ENCODE measurements at places on chromosomes 5 and 9.

GRCh38 chr5:88964831-88965230, 81.8 kb upstream of the MEF2C start:
- no peak for DNase-seq

DNA sequence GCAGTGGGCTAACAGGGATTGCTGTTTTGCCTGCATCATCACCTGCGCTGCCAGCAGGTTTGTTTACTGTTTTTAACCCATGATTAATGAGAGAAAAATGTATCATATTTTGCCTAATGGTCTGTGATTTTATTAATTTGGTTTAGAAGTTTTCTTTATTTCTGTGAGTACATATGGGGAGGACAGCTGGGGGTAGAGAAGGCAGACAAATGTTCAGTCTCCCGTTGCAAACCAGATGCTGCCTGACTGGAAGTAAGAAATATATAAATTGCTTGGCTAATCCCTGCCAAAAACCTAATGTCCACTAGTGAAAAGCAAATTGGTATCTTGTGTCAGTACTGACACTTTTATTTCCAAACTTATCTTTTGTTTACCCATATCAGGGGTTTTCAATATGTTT, 1766.1 kb upstream of the C9orf72 start:
- DNase-seq, result no peak

DNA sequence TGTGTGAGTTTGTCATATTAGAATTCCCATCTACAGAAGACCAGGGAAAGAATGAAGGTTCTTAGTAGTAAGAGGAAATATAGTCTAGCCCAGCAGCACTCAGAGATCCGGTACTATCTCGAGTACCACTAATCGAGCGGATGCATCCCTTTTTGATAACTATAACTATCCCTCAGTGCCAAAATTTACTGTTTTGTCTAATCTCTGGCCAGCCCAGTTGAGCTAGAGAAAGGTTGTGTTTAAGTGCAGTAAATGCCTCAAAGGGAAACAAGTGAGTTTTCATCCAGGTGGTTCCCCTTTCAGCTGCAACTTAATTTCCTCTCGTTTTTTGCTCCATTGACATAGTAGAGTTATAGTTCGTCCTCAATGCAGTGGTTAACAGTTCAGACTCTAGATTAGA, 146.7 kb downstream of the GPBP1 start:
- no peak for DNase-seq

DNA sequence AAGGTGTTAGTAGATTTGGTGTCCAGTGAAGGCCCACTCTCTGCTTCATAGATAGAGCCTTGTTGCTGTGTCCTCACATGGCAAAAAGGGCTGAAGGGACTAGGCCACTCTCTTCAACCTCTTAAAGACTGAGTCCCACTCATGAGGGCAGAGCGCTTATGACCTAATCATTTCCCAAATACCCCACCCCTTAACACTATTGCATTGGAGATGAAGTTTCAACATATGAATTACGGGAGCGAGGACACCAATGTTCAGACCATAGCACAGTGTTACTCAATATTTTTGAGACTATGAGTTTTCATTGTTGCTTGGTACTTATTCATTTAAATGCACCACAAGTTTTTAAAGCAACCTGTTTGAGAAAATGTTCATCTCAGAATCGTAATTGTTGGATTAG, 8.8 kb upstream of the OTULINL start:
- DNase-seq, result no peak

GRCh38 chr5:129322968-129323367, 137.1 kb upstream of the ADAMTS19 start:
- no peak for DNase-seq

GRCh38 chr5:60435808-60436207, 264.2 kb downstream of the DEPDC1B start:
- no peak for DNase-seq

DNA sequence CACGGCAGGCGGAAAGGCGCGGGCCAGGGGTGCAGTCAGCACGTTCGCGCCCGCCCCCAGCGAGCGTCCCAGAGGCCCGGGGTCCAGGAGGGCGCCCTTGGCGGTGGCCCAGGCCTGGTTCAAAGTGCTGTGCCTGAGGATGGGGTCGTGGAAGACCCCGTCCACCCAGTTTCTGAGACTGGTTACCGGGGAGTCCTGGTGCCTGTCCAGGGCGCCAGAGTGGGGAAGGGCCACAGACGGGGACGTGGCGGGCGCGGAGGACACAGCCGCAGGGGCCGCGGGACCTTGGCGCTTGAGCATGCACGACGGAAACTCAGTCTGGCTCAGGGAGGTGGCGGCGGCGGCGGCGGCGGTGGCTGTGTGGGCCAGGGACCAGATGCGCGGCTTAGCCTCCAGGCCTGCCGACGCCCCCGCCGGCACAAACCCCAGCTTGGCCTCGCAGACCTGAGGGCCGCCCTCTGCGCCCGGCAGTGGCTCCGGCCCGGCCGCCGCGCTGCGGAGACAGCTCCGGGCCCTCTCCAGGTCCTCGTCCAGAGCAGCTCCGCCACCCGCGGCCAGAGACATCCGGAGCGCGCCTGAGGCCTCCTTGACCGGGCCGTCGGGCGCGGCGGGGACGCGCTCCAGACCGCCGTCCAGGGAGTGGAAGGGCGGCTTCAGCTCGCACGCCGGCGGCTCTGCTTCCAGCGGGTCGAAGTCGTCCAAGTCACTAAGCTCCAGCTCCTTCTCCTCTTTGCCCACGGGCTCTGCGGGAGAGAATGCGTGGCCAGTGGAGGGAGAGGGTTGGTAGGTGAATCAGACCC, 4.5 kb downstream of the IRX4 start:
- DNase-seq, result no peak

DNA sequence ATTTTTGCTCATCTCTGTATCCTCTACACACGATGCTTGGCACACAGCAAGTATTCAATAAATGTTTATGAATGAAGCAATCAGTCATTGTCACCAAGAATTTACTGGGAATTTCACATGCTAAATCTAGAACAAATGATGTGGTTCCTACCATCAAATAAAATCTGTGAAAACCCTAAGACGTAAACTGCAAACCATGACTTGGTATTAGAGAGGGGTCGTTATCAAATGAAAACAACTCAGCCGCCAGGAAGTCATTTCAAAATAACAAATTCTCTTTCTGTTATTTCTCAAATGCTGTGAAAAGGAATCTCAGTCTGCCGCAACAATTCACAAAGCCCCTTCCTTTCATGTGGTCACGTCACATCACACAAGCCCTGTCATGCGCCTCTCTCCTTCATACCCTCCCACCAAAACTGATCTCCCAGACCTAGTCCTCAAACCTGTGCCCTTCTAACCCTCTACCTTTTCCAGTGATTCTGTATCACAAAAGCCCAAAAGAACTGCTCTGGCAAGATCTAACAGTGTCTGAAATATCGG, 173.6 kb downstream of the DEPDC1B start:
- no peak for DNase-seq

DNA sequence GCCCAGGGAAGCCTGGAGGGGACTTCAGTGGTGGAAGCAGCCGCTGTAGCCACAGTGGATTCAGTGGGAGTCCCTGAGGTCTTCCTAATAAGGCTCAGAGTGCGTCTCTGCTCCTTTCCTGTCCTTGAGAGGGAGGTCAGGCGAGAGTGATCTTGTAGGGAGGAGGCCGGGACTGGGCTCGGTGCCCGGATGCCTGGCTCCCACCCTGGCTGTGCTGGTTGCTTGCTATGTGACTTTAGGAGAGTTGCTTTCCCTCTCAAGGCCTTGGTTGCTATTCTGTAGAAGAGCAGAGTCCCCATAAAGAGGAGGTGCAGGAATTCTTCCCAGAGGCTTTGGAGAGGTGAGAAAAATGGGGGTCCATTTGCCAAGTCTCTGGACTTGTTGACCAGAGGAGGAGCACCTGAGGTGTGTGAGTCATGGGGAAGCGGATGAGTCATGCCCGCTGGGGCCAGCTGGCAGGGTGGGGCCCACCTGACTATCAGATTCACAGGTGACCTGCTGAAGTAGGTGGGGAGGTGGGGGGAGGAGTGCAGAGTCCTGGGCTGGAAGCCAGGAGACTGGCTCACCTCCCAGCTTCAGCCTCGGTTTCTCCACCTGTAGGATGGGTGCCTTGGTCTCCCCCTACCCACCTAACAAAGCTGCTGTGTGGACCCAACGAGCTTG, 13.8 kb downstream of the GSN start:
- no peak for DNase-seq

GRCh38 chr5:78550891-78551290, 97.7 kb downstream of the LHFPL2 start:
- no peak for DNase-seq

DNA sequence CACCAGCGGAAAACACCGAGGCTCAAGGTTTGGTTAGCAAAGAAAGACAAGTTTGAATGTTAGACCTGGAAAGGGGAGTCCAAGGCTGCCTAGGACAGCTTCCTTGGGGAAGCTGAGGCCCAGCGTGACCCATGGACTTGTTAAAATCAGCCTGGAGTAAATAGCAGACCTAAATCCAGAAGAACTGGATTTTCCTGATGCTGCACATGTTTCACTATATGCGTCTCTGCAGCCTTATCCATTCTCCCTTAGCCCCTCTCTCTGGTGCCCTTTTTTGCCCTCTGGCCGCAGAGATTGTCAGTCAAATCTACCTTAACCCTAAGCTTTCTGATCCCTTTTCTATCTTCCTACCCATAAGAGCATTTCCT, 119.9 kb downstream of the NTRK2 start:
- DNase-seq, result no peak

DNA sequence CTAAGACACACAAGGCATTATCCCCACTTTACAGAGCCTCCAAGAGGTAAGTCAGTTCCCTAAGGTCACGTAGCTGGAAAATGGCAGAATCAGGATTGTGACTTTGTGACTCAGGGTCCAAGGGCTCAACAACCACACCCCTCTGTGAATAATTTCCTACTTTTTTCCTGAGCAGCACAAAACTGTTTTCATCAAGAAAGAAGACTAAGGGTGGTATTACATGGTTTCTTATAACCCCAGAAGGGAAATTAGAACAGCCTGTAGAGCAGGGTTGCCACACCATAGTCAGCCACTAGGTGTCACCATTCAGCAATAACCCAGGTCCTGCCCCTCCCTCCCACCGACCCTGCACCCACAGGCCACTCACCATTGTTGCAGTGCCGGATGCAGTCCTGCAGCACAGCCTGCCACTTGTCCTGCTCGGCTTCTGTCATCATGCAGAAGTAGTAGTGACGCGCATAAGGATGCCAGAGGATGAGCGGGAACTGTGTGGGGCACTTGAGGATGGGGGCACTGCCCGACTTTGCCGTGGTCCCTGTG, 72.1 kb downstream of the LRSAM1 start:
- DNase-seq, result no peak

GRCh38 chr5:80874162-80874561, 86.0 kb upstream of the RASGRF2 start:
- DNase-seq, result no peak

DNA sequence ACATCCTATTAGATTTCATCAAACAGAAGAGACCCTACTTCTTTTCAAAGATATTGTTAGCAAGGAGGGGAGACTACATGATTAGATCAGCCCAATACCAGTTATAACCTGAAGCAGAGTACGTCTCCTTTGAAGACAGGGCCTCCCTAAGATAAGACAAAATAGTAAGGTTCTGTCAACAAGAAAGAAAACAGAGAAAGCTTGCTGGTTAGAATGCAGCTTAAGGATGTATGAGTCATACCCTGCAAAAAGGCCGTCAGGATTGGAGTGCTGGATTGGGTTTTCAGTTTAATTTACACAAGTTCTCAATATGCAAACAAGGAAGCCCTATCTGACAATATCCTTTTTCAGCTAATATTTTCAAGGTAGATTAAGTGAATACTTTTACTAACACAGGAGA, 1581.2 kb upstream of the WWC1 start:
- no peak for DNase-seq

- DNase-seq, result no peak
Measured at GRCh38 chr9:14822666-14823065, 87.6 kb downstream of the FREM1 start.

GRCh38 chr9:86350006-86350760, 4.0 kb downstream of the TUT7 start:
- DNase-seq, result no peak

DNA sequence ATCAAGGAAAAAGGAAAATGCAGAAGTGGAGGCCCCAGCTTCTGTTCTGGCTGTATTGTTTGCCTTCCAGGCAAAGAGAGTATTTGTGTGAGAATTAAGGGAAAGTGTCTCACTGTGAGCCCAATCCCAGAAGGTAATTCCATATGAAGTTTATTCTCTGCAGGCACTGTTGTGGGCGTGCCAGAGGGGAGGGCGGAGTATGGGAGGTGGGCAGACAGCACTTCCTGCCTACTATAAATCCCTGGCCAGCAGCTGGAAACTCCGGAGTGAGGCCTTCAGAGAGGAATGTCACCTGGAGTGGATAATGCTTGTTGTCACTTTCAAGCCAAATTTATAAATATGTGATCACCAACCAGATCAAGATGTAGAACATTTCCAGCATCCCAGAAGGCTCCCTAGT, 209.5 kb downstream of the ARHGAP26 start:
- DNase-seq, result no peak

GRCh38 chr9:135701959-135702721, at the start of gene KCNT1:
KCNT1 (plus strand) TSS chr9:135702185; CDS start chr9:135702259, 74 bp downstream.
- DNase-seq, result no peak

GRCh38 chr5:135333732-135334515, 65.1 kb downstream of the MACROH2A1 start:
- DNase-seq, result no peak

DNA sequence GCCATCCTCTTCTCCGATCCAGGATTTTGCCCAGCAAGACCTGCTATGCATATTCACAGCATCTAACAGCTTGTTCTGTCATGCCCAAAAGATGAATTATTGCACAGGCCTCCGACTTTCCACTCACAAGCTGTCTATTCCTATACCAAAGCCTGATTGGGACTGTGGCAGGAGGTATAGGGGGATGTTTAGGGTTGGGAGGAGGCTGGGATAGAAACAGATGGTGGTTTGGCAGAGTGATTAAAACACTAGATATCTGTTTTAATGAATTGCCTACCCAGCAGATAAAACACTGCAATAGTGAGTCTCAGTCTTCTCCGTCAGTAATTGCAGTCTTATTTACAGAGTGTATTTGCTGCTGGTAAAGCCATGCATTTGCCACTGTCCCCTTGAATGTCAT, 215.3 kb downstream of the TLR4 start:
- DNase-seq, result no peak

- no peak for DNase-seq
Measured at GRCh38 chr5:78792345-78793055, 143.9 kb upstream of the LHFPL2 start.

DNA sequence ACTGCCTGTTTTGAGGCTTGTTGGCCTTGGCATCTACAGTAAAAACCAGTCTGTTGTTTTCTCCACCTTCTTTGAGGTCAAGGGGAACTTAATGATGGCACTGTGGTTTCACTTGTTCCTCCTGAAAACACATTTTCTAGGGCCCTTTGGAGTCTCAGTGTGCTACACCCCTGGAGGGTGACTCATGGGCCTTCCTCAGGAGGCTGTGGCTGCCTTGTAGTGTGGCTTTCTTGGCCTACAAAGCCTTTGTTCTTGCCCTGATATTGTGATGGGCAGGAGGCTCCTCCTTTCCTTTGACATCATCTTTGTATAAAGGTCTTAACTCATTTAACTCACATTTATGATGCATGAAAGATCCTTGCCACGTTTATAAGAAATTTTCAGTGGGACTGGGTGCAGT, 56.3 kb upstream of the GPBP1 start:
- no peak for DNase-seq

Data from AG04450 (cell line).